Calu3 (cell line): ENCODE measurements at places on chromosomes 5 and 9.

- peaks cover 14% of the 10 kb centered on the region for H3K4me1 ChIP-seq
- no peak for DNase-seq
- H3K27ac ChIP-seq, result no peak overlapping the region
Observed at GRCh38 chr5:135710045-135710675, 124.3 kb upstream of the SLC25A48 start.

- H3K36me3 ChIP-seq, result peaks cover 5% of the 10 kb centered on the region
- peaks cover 36% of the 10 kb centered on the region for H3K4me1 ChIP-seq
- no peaks in the 10 kb centered on the region for H3K27me3 ChIP-seq
- H3K27ac ChIP-seq, result no peak overlapping the region
Observed at GRCh38 chr9:123685489-123686083, 244.3 kb downstream of the DENND1A start.

DNA sequence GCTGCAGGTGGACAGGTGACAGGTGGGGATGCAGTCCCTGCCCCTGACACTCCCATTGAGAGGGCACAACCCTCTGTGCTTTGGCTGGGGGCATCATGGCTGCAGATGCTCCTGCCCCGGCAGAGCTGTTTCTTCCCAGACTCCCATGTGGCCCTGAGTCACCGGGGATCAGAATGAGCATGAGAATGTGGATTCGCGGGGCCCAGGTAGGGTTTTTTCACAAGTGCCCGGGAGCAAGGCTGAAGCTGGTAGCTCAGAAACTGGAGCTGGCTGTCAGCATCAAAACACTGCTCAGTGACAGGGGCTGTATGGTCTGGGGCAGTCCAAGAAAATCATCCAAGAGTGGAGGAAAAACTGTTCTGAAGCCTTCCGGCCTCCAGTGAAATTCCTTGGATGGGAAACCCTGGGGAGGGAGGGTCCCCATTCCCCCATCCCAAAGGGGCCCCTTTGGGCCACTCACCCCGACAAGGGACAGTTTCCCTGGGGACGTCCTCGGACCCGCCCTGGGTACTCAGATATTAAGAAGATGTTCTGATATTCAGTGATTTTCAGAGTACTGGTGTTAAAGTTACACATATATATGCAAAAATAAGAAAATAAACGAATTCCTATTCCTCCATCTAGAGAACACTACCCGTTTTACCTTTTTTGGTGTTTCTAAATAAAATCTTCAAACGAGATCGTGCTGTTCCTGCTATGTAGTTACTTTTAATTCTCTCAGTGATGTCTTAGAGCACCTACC, 120.1 kb upstream of the LPCAT1 start:
- no peak for DNase-seq
- no peaks in the 10 kb centered on the region for H3K36me3 ChIP-seq
- H3K27me3 ChIP-seq, result peaks cover 24% of the 10 kb centered on the region
- no peaks in the 10 kb centered on the region for H3K4me1 ChIP-seq

DNA sequence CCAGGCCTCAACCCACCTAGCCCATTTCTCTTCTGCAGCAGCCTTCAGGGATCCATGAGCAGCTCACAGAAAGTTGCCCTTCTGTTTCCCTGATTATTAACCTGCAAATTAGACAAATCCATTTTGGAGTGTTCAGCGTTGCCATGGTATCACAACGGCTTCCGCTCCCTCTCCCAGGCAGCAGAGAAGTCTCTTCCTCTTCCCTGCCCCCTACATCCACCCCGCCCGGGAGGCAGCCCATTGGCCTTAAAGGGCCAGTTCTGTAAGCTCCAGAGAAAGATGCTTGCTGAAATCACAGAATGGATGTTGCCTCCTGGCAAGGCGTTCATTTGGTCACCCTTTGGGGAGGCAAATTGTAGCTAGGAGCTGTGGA, 47.7 kb upstream of the BOD1 start:
- no peaks in the 10 kb centered on the region for H3K4me1 ChIP-seq
- H3K4me3 ChIP-seq, result no peak overlapping the region
- H3K27ac ChIP-seq, result no peak overlapping the region
- no peaks in the 10 kb centered on the region for H3K36me3 ChIP-seq
- peak; percentile 32 for DNase-seq

- no peaks in the 10 kb centered on the region for H3K27me3 ChIP-seq
- no peak overlapping the region for H3K4me3 ChIP-seq
- H3K4me1 ChIP-seq, result no peaks in the 10 kb centered on the region
- no peak for DNase-seq
Observed at GRCh38 chr5:62621280-62621679, 42.7 kb downstream of the LRRC70 start.
